ENCODE measurements at places on chromosomes 2 and 18. TPM values are rescaled to one million over a fixed set of nuclear protein-coding genes. Genes with fewer than 3 reads are reported as not detected.
A peak's percentile ranks its signal among the peaks of the same experiment; 100 is the strongest.

MEP1B gene
- not detected for total RNA-seq

EFHD1 gene
- total RNA-seq, result 0.22 TPM

ZSCAN30 gene
- total RNA-seq, result 10.8 TPM

CXCR1 gene
- not detected for total RNA-seq

MBP gene
- 59.5 TPM for total RNA-seq

DNA sequence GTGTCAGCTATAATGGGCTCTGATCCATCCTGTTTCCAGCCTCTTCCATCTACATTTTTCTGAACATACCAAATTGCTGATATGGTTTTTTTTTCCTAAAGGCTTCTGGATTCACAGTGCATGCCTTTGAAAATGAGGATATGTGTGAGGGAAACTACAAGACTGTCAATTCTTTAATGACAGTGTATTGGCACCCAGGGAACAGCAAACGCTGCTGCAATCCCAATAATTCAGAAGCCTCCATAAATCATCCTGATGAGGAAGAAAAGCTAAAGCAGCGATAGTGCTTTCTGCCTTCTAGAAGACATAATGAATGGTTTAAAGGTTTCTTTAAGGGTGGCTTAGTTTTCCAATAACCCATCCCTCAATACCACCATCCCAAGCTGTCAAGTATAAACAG lies 304.5 kb upstream of the PKDCC start:
- H3K27ac ChIP-seq, result no peak overlapping the region
- H3K4me1 ChIP-seq, result no peaks in the 10 kb centered on the region
- no peaks in the 10 kb centered on the region for H3K36me3 ChIP-seq
- no peak for DNase-seq
- no peaks in the 10 kb centered on the region for H3K27me3 ChIP-seq
- no peak overlapping the region for H3K4me3 ChIP-seq

- H3K36me3 ChIP-seq, result no peaks in the 10 kb centered on the region
- peak; percentile 59 for DNase-seq
- peak overlapping the region; percentile 72 for H3K4me3 ChIP-seq
- H3K27me3 ChIP-seq, result no peaks in the 10 kb centered on the region
- peaks cover 36% of the 10 kb centered on the region for H3K4me1 ChIP-seq
- H3K27ac ChIP-seq, result peak overlapping the region; percentile 71
Measured at GRCh38 chr2:101251844-101252407, 760 bp upstream of the CNOT11 start.

GRCh38 chr18:11391661-11392060 lies 217.7 kb upstream of the SLC35G4 start:
- H3K27ac ChIP-seq, result no peak overlapping the region
- H3K27me3 ChIP-seq, result no peaks in the 10 kb centered on the region
- DNase-seq, result no peak
- H3K4me1 ChIP-seq, result no peaks in the 10 kb centered on the region
- H3K4me3 ChIP-seq, result no peak overlapping the region
- no peaks in the 10 kb centered on the region for H3K36me3 ChIP-seq

DNA sequence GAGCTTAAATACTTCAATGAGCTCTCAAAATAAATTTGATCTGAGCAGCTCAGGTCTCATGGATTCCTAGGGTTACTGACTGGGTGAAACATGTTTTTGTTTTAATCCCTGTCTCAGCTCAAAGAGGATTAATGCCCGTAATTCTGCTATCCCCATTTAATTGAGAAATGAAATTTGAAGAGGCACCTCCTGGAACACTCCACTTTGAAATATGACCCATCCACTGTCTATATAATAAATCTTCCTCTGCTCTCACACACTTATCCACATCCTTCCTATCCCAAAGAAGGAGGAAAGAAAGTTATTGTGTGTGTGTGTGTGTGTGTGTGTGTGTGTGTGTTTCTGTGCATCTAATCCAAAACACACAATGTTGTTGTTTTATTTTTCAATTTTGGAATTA lies 2082.4 kb upstream of the PIK3C3 start:
- no peak overlapping the region for H3K27ac ChIP-seq
- DNase-seq, result no peak

DNA sequence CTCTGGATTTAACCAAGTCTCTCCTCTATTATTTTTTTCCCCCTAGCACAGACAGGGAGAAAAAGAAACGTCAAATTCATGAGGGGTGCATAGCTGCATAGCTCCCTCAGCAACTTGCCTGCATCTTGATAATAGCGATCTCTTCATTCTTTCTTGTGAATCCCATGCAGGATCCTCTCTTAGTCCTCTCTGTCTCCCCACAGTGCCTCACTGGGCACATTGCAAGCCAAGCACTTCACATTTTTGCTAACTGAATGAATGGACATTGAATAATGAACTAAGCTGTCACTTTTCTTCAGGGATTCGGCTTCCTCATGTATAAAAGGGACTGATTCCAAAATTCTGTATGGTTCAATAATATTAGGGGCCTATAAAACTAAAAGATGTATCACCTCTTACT lies 2.9 kb upstream of the EPB41L3 start:
- H3K27ac ChIP-seq, result no peak overlapping the region
- no peaks in the 10 kb centered on the region for H3K4me1 ChIP-seq
- H3K36me3 ChIP-seq, result no peaks in the 10 kb centered on the region
- no peak overlapping the region for H3K4me3 ChIP-seq
- no peak for DNase-seq

DNA sequence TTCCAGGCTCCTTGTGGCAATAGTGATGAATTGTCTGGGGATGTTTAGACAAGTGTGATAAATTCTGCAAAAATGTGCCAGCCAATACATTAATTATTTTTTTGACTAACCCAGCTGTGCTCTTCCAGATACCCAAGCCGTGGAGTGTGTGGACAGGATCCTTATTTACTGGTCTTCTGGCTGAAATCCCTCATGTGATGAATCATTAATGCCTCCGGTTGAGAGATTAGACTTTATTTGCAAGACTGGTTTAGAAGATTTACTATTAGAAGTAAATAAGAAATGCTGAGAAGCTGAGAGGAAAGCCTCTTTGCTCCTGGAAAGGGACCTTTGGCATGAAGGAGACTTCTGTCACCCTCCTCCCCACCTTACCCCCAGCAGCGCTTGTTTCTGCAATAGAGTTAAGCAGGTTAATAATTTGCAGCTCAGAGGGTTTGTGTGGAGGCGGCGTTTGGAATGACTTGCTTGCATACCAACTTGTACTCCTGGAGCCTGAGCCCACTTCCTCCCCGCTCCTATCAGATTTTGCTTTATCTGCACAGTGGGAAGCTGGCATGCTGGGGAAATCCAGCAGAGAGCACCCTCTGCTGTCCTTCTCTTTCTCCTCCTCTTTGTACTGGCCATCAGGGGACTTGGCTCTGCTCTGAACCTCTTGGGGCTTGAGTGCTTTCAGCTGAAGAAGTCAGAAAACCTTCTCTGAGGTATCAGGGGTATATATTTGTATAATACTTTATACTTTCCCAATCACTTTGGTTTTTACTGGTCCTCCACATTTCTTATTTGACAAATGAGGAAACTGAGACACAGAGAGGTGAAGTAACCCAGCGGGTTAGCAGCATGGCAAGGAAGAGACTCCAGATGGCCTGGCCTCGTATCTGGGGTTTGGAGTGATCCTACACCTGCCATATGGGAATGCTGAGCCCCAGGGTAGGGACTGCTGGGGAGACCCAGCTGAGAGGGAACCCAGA lies 16.3 kb downstream of the SLC3A1 start:
- H3K27ac ChIP-seq, result no peak overlapping the region
- H3K27me3 ChIP-seq, result no peaks in the 10 kb centered on the region
- no peak for DNase-seq
- H3K4me3 ChIP-seq, result no peak overlapping the region
- no peaks in the 10 kb centered on the region for H3K36me3 ChIP-seq
- H3K4me1 ChIP-seq, result no peaks in the 10 kb centered on the region

DNA sequence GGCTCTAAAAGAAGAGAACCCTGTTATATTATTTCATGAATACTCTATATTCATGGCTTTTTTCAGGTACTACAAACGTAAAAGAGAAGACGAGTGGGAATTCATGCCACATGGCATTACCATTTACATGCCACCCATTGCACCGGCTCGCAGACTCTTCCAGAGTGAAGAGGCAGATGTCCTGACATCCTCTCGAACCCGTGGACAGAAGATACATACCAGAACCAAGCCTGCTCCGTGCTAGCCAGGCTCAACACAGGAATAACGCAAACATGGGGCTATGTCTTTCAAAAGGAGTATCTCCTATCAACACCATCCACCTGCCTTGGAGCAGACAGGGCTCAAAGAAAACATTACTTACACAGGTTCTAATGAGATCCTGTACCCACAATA lies 168.8 kb downstream of the THADA start:
- no peaks in the 10 kb centered on the region for H3K27me3 ChIP-seq
- H3K4me3 ChIP-seq, result no peak overlapping the region
- H3K36me3 ChIP-seq, result no peaks in the 10 kb centered on the region
- H3K27ac ChIP-seq, result peak overlapping the region; percentile 59
- DNase-seq, result no peak

DNA sequence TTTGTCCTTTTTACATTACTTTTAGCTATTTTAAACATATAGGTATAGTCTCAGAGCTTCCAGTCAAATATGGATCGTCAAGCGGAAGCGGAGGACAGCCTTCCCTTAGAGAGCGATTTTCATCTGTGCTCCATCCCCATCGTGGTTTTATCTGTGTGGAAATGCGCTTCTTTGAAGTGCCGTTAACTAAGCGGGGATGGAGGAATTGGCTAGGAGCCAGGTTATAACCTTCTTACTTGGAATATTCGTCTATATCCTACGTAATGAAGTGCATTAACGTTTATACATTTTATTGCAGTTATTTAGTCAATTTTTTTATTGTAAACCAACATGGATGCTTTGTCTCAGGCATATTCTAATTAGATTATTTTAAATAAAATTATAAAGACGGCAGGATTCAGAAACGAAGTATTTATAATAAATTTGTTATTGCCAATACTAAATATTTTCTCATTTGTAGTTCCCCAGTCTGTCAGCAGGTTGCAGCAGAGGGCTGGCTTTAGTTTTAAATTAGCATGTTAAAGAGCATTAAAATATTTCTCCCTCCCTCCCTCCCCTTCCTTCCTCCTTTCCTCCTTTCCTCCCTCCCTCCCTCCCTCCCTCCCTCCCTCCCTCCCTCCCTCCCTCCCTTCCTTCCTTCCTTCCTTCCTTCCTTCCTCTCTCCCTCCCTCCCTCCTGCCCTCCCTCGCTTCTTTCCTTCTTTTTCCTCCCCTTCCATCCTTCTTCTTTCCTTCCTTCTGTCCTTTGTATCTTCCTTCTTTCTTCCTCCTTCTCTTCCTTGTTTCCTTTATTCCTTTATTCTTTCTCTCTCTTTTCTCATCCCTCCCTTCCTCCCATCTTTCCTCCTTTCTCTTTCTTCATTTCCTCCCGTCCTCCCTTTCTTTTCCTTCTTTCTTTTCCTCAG lies 80.6 kb upstream of the DOCK10 start:
- no peak overlapping the region for H3K4me3 ChIP-seq
- no peaks in the 10 kb centered on the region for H3K27me3 ChIP-seq
- no peak overlapping the region for H3K27ac ChIP-seq

DNA sequence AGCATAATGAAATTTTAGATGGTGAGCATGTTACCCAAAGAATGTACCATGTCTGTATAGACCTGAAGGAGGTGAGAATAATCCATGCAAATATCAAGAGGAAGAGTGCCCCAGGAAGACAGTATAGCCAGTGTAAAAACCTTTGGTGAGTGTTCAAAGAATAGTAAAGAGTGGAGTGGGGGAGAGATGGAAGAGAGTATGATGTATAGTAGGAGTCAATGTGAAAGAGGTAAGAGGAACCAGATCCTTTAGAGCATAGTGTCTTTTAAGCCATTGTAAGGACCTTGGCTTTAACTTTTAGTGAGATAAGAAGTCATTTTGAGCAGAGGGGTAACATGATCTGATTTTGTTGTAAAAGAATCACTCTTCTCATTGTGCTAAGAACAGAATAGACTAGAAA lies 1052.3 kb upstream of the ZEB2 start:
- H3K27ac ChIP-seq, result no peak overlapping the region
- H3K4me1 ChIP-seq, result no peaks in the 10 kb centered on the region
- H3K27me3 ChIP-seq, result no peaks in the 10 kb centered on the region
- no peak overlapping the region for H3K4me3 ChIP-seq

DNA sequence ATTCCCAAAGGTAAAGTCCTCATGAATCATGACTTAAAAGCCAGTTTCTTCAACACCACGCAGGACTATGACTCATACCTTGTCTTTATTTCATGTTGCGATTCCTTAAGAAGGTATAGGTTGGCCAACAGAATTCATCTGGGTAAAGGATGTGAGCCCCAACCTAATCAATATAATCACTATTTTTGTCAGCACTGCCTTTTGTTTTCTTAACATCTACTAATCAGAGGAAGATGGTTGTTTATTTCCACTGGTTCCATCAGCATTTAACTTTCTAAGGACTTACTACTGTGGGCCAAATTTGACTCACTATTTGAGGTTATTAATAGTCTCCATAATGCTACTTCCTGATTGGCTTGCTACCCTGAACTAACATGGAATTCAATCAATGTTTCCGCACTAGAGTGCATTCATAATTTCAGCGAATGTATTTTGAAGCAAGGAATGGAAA lies 78.6 kb downstream of the SCG2 start:
- H3K27me3 ChIP-seq, result no peaks in the 10 kb centered on the region
- H3K36me3 ChIP-seq, result no peaks in the 10 kb centered on the region
- H3K4me1 ChIP-seq, result no peaks in the 10 kb centered on the region
- no peak for DNase-seq
- no peak overlapping the region for H3K4me3 ChIP-seq

GRCh38 chr18:49399003-49399402 lies 61.4 kb downstream of the DYM start:
- H3K4me3 ChIP-seq, result no peak overlapping the region
- DNase-seq, result no peak
- no peak overlapping the region for H3K27ac ChIP-seq

- H3K27ac ChIP-seq, result no peak overlapping the region
- H3K4me3 ChIP-seq, result no peak overlapping the region
- no peak for DNase-seq
- H3K36me3 ChIP-seq, result no peaks in the 10 kb centered on the region
- H3K4me1 ChIP-seq, result no peaks in the 10 kb centered on the region
- H3K27me3 ChIP-seq, result no peaks in the 10 kb centered on the region
Measured at GRCh38 chr2:51212374-51212773, 180.4 kb upstream of the NRXN1 start.

- no peak for DNase-seq
- H3K4me1 ChIP-seq, result no peaks in the 10 kb centered on the region
- H3K4me3 ChIP-seq, result no peak overlapping the region
- H3K27me3 ChIP-seq, result no peaks in the 10 kb centered on the region
Measured at GRCh38 chr2:111659361-111660333, 224.3 kb downstream of the ANAPC1 start.

GRCh38 chr2:238947920-238948710 lies 100.2 kb downstream of the TWIST2 start:
- H3K27me3 ChIP-seq, result no peaks in the 10 kb centered on the region
- H3K4me1 ChIP-seq, result no peaks in the 10 kb centered on the region
- no peak for DNase-seq
- H3K4me3 ChIP-seq, result no peak overlapping the region
- no peaks in the 10 kb centered on the region for H3K36me3 ChIP-seq
- H3K27ac ChIP-seq, result no peak overlapping the region

DNA sequence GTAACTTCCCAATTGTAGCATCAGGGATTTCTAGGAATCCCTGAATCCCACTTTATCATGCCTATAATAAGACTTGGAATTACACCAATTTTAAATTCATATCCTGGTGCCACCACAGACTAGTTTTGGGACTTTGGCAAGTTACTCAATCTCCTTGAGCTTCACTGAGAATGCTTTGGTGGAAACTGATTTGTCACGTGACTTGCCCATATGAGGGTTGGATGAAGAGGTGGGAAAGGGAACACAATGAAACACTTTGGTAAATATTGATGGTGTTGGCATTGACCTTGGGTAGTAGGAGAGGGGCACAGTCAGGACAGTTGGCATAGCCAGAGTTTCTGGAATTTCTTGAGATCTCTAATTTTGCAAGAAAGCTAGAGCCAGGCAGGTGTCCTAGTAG lies 452.2 kb downstream of the SLC4A3 start:
- no peak overlapping the region for H3K27ac ChIP-seq
- DNase-seq, result no peak
- no peaks in the 10 kb centered on the region for H3K36me3 ChIP-seq
